Fibroblast of the aortic adventitia (primary cell): ENCODE measurements at places on chromosomes 4 and X. TPM values are rescaled to one million over a fixed set of nuclear protein-coding genes. Genes with fewer than 3 reads are reported as not detected.

GRCh38 chrX:12249997-12250396 is 111.7 kb downstream of the FRMPD4 start:
- no peak for DNase-seq

GRCh38 chr4:152164561-152164960 is 371.3 kb downstream of the FBXW7 start:
- DNase-seq: no peak

CT55 gene
- total RNA-seq: not detected in 2 replicates

CSAG3 gene
- not detected in 2 replicates for total RNA-seq
